Activated T-cell treated with anti-CD3 and anti-CD28 coated beads for 48 hours (primary cell): ENCODE measurements at places on chromosomes 7 and 10.

GRCh38 chr7:84251277-84251781, 56.7 kb upstream of the SEMA3A start:
- no peak for DNase-seq

DNA sequence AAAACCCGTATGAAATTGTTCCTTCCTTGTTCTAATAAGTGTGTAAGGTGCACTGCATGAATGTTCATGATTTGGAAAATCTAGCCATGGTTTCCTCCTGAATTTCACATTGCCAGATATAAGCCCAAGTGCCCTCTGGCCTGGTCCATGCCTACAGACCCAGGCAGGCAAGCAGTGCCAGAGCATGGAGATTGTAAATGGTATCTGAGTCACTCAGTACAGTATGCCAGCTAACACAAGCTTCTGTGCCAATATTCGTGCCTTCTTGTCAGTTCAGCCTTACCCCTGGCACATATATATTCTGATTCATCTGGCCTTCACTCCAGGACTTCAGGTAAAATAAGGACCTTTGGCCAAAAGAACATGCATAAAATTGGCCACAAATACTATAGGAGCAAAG, 38.4 kb upstream of the PDE1C start:
- DNase-seq, result no peak

DNA sequence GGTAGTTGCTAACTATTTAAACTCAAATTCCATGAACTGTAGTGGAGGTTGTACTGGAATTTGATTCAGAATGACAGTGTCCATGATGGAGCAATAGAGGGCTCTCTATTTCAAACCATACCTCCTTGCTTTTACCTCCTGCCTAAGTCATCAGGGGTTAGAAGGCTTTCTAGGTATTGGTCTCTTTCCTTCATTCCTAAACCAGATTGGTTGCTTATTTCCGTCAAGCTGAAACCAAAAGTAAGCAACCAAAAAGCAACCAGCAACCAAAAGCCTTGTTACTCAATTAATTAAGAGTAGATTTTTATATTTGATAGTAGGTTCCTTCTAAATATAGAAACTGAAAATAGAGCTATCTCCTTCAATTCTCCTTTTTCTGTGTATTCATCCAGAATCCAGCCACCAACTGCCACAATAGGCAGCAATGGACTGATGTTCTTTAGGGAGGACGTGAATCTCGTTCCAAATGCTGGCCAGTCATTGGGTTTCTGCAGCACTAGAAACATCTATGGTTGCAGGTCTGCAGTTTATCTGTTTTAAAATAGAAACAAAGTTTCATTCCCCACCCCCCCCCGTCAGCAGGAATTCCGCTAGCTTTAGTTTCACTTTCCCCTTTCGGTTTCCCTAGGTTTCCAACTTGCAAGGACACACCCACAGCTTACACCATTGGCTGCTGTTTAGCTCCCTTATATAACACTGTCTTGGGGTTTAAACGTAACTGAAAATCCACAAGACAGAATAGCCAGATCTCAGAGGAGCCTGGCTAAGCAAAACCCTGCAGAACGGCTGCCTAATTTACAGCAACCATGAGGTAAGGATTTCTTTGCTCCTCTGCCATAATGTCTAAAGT, at the start of gene IFIT1:
IFIT1 (plus strand) TSS at position 717 of the 850 bp plus-strand sequence; CDS start at position 807, 90 bp downstream.
- no peak for DNase-seq

DNA sequence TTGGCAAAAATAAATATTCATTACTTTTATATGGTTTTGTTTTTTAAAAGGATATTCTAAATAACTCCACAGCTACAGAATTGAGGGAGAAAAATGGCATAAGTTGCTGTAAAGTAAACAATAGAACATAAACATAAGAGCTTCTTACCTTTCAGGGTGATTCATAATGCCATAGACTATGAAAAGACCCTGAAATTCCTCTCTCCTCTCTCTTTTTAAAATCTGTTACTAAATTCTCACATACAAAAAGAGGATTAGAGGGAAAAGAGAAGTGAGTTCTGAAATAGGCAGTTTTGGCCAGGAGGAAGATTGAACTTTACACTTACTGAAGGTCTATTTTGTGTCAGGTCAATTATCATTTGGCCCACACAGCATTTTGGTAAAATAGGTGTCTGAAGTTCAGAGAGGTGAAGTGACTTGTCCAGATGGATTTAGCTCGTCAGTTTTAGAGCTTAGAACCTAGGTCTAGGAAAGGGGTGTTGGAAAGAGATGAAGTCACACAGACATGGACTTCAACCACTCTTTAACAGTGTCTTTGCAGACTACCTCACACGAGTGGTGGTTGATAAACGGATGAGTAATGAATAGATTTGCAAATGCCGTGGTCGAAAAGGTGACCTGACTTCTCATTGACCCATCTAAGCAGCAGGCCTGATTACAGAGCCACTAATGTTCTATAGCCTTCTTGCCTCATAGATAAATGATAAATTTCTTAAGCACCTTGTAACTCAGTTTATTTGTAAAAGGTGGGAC, 190.6 kb upstream of the CCDC6 start:
- no peak for DNase-seq

GRCh38 chr10:26911811-26912461, 51.2 kb upstream of the ABI1 start:
- DNase-seq, result no peak

DNA sequence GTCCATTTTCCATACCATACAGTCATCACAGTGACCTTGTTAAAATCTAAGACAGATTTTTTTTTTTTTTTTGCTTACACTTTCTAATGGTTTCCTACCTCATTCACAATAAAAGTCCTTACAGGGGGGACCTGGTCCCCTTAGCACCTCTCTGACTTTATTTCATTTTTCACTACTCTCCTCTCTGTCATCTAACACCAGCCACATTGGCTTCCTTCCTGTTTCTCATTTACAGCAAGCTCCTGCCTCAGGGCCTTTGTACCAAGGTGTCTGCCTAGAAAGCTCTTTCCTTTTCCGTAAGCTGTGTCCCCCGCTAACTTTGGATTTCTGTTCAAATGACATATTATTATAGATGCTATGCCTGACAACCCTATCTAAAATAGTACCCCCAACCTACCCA, 27.7 kb downstream of the CC2D2B start:
- DNase-seq, result no peak

DNA sequence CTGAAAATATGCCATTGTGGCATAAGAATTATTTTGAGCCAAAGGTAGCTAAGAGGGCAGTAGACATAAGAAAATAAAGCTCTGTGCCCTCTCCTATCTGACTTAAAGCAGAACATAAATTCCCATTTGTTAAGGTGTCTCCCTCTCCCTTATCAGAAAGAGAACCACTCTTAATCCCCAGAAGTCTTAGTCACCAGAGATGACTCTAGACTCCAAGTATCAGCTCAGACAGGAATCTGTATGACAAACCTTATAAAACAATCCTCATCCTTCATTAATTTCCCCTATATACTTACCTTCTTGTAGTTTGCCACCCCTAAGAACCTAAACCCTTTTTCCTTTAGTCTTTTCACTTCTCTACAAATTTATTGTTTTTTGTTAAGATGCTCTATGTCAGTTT, 21.8 kb upstream of the PIP4K2A start:
- no peak for DNase-seq

DNA sequence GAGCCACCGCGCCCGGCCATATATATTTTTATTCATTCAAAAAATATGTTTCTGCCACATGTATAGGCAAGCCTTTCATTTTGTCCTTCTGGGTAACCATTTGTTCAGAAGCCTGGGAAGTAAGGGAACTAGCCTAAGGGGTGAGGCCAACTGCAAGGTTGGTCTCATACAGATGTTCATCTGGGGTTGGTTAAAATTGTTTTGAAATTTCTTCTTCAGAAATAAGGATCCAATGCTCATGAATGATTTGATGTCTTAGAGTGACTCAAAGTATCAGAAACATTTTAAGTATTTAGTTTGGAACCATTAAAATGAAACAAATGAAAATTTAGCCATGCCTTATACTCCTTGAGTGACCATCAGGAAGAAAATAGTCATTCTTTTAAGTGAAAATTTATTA, 397.2 kb downstream of the SUGCT start:
- no peak for DNase-seq

DNA sequence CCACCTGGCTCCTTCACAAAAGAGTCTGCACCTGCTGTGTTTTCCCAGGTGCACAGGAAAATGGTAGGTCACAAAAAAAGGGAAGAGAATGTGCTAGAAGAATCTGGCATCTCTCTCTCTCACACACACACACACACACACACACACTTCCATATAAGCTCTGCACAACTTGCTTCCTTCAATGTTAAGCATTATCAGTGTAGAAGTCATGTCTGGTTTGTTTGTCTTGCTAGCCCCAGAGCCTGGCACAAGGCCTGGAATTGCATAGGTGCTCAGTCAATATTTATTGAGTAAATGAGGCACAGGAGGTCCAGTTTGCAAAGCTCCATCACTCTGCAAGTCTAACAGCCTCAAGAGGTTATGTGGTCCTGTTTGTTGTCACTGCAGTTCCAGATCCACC, 867.3 kb upstream of the AUTS2 start:
- DNase-seq, result no peak

DNA sequence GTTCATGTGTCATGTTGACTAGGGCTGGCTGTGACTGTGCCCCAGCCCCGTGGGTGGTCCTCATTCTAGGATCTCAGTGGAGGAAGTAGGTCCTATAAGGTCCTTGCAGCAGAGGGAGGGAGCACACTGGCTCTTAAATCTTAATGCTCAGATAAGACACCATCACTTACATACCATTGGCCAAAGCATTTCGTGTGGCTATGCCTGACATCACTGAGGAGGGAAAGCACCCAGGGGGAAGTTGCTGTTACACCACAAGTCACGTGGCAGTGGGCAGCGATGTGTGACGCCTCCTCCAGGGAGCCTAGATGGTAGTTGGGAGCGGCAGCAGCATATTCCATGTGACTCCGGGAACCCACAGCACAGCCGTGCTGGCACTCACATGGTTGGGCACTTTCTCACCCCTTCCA, 224.7 kb upstream of the SH2B2 start:
- no peak for DNase-seq

DNA sequence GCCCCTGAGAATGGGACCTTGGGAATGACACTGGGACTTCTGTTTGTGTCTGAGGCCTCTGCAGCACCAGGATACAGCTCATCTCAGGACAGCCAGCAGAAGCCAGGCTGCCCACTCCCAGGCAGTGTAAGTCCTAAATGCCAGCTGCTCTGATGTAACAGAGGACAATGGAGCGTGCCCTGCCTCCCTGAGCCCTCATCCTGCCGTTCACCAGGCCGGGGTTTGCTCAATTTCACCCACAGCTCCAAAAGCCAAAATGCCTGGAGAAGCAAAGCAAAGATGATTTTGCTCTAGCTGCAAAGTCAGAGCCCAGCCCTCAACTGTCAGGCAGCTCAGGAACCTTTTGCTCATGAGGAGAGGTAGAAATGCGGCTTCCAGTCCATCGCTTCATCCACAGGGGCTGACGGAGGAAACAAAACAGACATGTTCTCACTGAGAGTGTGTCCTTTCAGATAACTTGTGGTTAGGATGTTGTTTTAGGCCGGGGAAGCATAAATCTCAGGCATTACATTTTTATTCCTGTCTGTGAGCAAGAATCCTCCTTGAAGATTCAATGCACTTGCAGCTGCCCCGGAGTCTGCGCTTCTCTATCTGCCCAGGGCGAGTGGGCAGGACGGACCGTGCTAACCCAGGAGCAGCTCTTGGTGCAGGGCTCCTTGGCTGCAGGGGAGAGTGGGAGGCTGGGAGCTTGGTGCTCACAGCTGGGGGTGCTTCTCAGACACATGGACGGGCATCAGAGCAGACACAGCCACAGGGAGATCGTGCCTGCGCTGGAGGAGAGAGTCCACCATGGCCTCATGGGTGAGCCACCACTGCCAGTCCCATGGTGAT, 83.2 kb upstream of the CHST15 start:
- no peak for DNase-seq

DNA sequence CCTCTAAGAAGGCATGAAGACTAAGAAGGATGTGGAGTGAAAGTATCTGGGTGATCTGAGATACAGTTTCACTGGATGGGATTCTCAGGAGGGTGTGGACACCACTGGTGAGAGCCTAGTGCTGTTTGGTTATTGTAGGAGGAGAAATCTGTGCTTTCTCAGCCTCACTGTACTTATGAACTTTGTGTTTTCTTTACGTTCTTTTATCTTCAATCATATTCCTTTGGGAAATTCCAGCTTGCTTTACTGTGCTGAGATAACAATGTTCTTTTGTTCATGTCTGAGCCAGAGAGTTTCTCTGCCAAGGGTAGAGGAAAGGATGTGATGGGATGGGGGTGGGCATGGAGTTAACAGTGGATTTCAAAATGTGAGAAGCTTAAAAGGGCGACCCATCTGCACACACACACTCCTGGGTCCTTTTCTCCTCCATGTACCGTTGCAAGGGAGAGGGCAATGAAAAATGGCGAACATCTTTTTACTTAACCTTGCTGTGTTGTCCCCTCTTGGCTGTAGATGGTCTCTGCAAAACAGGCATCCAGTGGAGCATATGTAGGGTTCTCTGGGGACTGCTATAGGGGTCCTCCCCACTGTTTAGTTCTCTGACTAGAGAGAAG, 25.0 kb upstream of the TAX1BP1 start:
- no peak for DNase-seq

- DNase-seq, result no peak
Observed at GRCh38 chr10:115953281-115953680, 319.7 kb downstream of the GFRA1 start.
